ENCODE measurements at places on chromosomes 4 and X.

- DNase-seq, result no peak
These were observed 31.4 kb downstream of the DOK7 start for GRCh38 chr4:3494462-3494871.

- DNase-seq, result no peak
These were observed 137.3 kb upstream of the FTHL17 start for GRCh38 chrX:31209005-31209628.

DNA sequence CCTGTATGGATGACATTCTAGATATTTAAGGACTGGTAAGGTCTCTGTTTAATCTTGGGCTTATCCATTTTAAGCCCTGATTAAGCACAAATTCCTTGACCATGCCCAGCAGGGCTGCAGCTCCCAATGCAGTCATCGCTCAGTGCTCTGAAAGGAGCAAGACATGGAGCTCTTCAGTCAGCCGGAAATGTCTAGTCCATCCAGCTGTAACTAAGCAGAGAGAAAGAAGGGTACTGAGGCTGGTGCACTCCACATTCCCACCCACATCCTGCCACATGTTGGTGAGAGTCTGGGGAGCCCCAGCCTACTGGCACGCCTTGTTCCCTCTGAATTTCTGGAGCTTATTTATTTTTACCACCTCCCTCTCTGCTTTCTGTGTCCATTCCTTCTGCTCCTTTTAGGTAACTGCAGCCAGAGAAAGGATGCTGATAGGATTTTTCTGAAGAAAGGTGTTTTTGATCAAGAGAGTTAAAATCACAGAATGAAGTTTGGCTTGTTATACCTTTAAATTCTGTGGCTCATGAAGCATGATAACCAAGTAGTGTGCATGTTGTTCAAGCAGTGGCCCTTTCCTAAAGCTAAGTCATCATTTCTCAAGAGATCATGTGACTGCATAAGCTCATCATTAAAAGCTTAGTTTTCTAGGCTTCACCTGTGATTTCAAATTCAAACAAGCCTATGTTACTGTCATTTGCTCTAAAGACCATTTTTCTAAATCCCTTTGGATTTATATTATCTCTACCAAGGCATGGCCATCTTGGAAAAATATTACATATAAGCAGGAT lies 74.0 kb downstream of the GALNT7 start:
- DNase-seq, result no peak

- DNase-seq, result no peak
These were observed 103.7 kb downstream of the CEP135 start for GRCh38 chr4:56052481-56052880.

DNA sequence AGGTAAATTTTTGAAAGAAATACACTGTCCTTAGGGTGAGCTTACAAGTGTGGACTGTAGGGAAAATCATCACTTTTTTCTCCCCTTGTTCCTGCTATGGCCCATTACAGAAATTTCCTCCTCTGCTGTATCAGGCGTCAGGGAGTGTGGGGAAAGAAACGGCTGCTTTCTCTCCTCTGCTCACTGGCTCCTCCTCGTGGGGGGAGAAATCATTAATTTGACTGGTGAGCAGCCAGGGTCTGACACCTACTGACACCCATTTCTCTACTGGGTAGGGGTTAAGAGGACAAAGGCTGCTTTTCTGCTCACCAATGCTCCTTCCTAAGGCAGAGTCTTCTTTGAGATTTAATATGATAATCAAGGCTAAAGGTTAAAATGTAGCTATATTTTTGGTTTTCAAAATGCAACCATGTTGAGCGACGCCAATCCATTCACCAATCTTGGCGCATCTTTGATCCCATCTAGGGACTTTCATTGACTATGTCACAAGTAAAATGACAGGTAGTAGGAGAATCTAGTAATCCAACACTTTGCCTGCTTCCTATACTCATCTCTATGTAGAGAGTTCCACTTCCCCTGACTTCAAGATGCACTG lies 25.1 kb downstream of the SETD7 start:
- peak; percentile 12 for DNase-seq

GRCh38 chrX:116246261-116246660 lies 75.7 kb downstream of the AGTR2 start:
- DNase-seq, result no peak

GRCh38 chr4:182778222-182778982 lies 138.8 kb downstream of the DCTD start:
- no peak for DNase-seq

DNA sequence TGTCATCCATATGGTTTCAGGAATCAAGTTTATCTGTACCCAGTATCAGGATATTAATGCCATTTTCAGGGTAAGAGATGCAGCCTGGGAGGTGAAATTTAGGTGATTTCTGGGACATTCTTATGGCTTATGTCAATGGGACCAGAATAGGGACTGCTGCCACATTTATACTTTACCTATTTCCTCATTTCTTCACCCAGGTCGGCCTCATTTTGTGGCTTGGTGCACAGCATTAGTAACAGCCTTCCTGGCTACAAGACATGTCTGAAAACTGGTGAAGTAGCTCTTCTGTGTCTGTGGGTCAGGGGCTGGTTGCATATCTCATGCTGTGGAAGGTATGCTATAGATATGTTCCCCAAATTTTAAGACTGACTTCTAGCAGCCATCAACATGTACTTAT lies 284.8 kb downstream of the AFF2 start:
- no peak for DNase-seq

DNA sequence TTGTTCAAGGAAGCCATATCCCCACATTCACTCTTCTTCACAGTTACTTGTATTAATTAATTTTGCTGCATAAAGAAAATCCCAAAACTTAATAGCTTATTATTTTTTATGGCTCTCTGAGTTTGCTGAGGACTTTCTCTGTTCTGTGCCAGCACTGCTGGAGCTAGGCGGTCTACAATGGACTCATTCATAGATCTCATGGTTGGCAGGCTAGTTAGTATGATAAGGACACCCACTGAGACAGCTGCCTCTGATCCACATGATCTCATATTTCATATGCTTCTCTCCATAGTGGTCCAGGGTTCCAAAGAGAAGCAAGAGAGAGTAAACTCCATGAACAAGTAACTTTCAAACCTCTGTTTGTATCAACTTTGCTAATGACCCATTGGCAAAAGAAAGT lies 170.2 kb downstream of the ADGRA3 start:
- no peak for DNase-seq

GRCh38 chr4:6761649-6762615 lies 20.6 kb upstream of the KIAA0232 start:
- no peak for DNase-seq

DNA sequence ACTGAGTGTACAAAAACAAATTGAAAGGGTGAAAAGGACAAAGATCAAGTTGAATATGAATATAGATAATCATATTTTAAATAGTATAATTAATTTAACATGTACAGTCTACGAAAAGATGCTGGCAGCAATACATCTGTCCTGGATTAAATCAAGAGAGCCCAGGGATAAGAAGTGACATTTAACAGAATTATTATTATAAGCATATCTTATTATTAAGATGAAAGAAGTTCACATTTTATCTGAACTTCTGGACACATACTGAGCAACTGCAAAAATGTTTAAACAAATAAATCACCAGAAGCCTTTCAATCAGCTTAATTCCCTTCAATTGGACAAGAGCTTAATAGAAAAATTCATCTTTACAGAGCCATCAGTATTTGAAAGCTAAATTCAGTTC lies 50.4 kb downstream of the SERTM2 start:
- DNase-seq, result no peak

DNA sequence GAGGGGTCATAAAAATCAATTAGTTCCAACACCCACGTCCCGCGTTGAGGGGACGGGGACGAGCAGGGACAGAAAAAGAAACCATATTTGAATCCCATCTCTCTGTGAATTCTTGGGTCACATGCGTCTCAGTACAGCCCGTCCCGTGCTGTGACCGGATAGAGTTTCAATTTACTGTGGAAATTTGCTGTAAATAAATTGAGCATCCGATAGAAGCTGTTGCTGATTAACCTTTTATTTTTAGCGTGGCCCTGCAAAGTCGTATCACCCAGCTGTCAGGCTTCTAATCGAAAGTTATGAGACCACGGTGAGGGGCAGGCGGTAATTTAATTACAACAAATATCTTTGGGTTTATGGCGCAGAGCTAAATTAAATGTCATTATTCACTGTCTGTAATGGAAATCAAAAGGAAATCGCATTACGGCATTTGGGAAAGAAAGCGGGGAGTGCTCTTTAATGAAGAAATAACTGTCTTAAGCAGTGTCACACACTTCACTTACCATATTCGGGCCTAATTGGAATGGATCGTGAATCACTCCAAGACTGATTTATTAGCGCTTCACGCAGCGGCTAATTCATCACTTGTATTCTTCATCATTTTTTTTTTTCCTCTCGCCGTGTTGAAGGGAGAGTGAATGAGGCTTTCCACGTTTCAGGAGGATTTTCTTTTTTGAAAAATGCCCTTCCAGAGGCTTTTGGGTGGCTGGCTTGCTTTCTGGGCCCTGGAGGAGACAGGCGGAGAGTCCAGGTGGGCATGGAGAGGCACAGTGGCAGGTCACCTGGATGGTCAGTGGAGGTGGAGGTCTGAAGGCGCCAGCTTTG lies 7.3 kb downstream of the SHOX start:
- DNase-seq, result no peak

- no peak for DNase-seq
These were observed 102.4 kb upstream of the TMLHE start for GRCh38 chrX:155715141-155715540.

DNA sequence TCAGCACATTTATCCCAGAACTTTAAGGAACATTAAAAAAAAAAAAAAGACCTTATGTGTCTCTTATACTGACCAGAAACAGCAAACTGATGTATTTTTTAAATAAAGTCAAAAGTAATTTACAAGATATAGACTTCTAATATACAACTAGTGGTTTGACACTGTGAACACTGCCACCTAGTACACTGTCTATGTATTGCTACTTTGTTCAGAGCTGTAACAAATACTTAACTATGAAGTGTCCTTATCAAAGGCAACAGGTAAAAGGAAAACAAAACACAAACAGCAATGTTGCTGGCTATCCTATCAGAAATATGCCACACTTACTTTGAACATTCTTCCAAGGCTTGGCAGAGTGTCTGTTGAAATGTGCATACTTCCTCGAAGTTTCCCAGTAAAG lies 60.4 kb downstream of the CD40LG start:
- no peak for DNase-seq

- no peak for DNase-seq
These were observed 85.7 kb downstream of the DIAPH2 start for GRCh38 chrX:96770315-96770714.

- no peak for DNase-seq
These were observed 377.1 kb upstream of the HS3ST1 start for GRCh38 chr4:11805842-11806241.

DNA sequence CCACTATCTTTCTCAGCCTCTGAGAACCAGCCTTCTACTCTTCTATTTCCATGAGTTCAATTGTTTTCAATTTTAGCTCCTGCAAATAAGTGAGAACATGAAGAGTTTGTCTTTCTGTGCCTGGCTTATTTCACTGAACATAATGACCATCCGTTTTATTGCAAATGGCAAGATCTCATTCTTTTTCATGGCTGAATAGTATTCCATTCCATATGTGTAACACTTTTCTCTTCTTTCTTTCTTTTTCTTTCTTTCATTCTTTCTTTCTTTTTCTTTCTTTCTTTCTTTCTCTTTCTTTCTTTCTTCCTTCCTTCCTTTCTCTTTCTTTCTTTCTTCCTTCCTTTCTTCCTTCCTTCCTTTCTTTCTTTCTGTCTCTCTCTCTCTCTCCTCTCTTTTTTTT lies 228.7 kb downstream of the SHOX start:
- no peak for DNase-seq

DNA sequence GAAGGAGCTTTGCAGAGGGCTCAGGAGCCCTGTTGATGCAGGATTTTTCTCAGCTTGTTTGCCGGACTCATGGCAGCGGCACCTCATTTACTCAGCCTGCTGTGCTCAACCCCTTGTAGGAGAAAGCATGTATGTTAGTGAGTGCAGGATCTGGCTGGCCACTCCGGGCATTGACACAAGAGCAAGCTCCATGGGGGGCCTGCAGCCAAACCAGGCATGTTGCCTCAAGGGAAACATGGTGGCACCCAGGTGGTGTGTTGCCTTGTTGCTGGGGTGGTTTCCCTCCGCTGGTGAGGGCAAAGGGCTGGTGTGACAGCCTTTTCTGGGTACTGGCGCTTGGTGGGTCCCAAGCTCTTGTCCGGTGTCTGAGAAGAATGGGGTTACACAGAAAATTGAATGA lies 189.3 kb upstream of the ANXA3 start:
- no peak for DNase-seq

GRCh38 chr4:2666722-2667247 lies 89.4 kb downstream of the TNIP2 start:
- DNase-seq, result no peak

DNA sequence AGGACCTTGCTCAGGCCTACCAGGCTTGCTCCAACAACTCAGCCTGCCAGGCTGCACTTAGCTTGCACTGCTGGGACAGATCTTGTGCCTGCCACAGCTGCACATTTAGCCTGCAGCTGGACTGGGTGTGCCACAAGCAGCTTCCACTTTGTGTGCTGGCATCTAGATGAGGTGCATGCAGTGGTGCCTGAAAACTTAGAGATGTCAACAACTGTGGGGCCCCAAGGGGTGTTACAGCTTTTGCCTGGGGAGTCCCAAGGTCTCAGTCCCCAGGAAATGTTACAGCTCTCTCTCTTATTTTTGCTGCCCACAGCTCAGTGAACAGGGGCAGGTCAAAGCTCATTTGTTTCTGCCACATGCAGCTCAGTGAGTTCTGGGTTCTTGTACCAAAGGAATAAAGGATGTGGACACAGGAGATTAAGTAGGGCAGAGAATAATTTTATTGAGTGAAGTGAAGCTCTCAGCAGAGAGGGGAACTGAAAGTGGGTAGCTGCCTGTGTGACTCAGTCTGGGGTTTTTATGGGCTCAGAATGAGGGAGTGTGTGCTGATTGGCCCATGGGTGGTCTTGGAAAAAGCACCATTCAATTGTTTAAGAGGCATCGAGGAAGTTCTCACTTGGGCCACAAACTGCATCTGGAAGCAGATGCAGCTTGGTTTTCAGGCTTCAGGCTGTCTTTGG lies 828.3 kb downstream of the TECRL start:
- DNase-seq, result no peak

GRCh38 chr4:99658666-99659065 lies 1.0 kb upstream of the C4orf54 start:
- no peak for DNase-seq

DNA sequence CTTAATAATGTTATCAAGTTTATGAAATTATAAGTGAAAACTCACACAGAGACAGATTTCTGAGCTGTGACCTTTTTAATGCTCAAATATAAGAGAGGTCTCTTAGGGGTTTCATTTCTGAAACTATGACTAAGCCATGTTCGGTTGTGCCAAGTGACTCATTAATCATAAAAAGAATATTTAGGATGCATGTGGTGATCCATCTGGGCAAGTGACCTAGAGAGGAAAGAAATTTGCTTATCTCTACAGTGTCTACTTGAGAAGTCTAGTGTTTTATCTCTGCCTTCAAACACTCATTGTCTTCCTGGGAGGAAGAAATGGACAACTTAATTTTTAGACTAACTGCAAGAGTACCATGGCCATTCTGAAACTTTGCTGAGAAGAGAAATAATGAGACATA lies 545.3 kb upstream of the GRID2 start:
- no peak for DNase-seq

DNA sequence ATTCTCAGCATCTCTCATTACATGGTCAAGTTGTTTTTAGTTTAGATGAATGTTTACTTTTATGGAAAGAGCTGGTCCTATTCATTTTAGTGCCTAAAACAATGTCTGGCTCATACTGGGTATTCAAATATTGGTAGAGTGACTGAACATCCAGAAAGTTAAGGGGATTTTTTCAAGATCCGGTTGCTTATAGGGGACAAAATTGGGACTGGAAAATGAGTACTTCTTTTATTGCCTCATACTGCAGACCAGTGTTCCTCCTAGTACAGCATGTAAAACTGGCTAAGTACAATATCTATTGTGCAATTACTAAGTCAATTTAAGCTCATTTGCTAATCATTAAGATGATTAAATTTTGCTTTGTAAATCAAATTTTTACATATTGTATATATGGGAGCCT lies 13.9 kb downstream of the RP2 start:
- DNase-seq, result no peak
